ENCODE measurements at places on chromosomes 16 and 17.

- no peak for DNase-seq
These were observed 20.0 kb downstream of the CHAD start for GRCh38 chr17:50448643-50449042.

- no peak for DNase-seq
These were observed 12.2 kb downstream of the ADGRG1 start for GRCh38 chr16:57640612-57641011.

DNA sequence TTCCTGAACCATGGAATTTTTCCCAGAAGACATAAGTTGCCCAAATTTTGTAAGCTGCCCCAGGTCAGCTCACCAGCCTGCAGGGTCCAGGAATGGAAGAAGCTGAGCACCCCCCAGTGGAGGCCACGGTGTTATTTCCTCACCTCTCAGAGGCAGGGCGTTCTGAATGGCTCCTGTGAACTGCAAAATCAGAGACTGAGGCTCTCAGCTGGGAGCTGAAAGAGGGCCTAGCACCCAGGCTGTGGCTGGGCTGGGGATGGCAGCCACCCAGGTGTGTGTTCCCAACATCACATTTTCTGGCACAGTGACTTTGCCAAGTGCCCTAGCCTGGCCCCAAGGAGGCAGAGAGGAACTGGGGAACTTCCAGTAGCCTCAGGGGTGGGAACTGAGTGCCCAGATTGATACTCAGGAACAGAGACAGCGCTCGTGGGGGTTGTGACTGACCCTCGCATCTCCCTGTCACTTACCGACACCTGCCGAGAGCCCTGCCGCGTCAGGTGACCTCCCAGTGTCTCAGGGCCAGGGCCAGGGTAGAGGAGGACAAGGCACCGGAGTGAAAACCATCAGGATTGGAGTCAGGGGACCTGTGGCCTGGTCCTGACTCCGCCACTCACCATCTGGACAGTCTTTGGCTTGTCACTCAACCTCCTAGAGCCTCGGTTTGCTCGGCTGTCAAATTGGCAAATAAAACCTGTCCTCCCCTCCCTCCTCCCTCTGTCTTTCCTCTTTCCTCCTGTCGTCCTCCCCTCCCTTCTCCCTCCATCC is 11.3 kb downstream of the CACNG4 start:
- DNase-seq, result peak; percentile 9

DNA sequence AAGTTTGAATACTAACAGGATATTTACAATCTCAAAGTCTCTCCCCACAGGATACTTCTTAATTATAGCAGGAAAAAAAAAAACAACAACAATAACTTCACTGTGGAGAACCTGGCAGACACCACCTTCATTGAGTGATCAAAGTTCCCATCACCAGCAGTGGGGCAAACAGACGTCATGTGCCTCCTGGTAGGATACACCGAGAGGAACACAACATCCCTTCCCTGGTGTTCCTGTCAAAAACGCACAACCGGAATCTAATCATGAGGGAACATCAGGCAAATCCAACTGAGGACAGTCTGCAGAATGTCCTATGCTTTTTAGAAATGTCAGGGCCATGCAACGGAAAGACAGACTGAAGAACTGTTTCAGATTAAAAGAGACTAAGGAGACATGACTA is 80.0 kb downstream of the ZFHX3 start:
- no peak for DNase-seq

DNA sequence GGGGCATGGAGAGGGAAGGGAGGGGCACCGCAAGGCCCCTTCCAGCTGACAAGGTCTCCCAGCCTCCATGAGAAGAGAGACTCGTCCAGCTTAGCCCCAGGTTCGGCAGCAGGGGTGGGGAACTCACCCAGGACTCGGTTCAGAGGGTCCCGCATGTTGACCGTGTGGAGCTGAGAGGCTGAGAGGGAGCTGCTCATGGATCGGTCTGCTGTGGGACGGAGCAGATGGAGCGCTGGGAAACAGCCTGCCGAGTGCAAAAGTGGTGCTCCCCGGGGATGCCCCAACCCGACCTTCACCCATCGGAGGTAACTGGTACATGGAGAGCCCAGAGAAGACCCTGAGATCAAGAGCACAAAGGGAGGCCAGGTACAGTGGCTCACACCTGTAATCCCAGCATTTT is 4.9 kb downstream of the CSF3 start:
- no peak for DNase-seq

DNA sequence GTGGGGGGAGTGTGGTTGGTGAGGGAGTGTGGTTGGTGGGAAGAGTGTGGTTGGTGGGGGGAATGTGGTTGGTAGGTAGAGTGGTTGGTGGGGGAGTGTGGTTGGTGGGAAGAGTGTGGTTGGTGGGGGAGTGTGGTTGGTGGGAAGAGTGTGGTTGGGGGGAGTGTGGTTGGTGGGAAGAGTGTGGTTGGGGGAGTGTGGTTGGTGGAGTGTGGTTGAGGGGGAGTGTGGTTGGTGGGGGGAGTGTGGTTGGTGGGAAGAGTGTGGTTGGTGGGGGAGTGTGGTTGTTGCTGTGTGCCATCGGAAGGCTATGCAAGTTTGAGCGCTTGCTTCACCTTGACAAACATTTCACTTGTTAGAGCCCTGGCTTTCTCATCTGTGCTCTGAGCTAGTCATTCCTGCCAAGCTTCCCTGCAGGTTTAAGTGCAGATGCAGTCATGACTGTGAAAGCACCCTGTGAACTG is 20.1 kb downstream of the MINK1 start:
- DNase-seq, result peak; percentile 64

DNA sequence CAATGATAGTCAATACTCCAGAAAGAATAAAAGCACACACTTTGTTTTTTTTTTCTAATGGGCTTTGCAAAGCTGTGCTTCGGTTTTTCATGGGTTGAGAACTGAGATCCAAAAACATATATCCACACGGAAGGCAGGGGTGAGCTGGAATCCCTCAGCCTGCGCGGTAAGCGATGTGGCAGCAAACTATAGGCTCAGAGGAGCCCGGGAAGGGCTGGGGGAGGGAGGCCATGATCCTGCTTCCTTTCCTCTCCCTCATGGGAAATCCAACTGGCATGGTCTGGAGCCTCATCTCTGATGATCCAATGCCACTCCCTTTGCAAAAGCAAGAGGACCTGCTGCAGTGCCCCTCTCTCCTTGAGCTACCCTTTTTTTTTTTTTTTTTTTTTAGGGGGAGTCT is 8.2 kb downstream of the RBFOX3 start:
- DNase-seq, result no peak

GRCh38 chr17:8158267-8159031 is 4.3 kb downstream of the VAMP2 start:
- peak; percentile 87 for DNase-seq

DNA sequence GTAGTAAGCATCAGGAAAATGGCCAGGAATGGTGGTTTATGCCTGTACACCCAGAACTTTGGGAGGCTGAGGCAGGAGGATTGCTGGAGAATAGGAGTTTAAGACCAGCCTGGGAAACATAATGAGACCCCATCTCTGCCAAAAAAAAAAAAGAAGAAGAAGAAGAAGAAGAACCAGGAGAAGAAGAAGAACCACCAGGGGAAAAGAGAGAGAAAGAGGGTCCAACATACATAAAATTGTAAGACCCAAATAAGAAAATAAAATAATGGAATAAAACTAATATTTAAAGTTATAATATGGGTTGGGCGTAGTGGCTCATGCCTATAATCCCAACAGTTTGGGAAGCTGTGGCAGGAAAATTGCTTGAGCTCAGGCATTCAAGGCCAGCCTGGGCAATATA is 408.4 kb downstream of the ZFHX3 start:
- peak; percentile 46 for DNase-seq

DNA sequence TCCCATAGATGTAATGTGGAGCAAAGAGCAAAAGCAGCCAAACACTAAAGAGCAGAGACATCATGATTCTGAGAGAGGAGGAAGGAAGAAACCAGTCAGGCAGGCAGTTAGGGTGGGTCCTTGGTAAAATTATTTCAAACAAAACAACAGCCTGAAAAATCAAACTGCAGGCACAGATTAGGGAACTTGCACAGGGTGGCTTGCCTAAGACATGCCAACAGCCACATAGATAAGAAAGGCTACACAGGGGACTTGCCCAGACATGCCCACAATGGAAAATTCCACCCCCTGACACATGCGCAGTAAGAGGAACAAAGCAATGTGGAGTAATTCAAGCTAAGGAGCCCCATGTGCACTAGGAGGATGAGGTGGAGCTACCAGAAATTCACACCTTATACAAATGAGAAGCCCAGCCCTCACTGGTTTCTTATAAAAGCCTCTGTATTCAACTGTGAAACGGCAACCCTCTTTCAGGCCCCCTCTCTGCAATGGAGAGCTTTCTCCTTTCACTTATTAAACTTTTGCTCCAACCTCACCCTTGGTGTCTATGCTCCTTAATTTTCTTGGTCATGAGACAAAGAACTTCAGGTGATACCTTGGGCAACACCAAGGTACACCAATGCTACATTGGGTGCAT is 7.3 kb upstream of the GAS7 start:
- peak; percentile 83 for DNase-seq

DNA sequence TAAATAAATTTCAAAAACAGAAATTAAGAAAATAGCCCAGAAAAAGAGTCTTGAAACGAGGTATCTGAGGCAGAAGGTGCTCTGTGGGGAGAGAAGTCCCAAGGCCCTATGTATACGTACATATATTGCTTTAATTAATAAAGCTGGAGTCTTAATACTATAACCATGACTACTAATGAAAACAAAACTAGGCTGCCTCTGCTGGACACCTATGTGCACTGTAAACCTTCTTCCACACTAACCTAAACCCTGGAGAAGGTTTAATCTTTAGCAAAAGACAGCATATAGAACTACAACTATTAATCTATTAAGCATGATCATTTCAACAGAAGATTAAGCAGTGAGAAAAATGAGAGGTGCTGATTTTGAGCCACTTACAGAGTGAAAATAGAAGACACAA is 153.9 kb upstream of the C17orf78 start:
- DNase-seq, result no peak

GRCh38 chr17:6495450-6496115 is 51.3 kb downstream of the PIMREG start:
- no peak for DNase-seq

DNA sequence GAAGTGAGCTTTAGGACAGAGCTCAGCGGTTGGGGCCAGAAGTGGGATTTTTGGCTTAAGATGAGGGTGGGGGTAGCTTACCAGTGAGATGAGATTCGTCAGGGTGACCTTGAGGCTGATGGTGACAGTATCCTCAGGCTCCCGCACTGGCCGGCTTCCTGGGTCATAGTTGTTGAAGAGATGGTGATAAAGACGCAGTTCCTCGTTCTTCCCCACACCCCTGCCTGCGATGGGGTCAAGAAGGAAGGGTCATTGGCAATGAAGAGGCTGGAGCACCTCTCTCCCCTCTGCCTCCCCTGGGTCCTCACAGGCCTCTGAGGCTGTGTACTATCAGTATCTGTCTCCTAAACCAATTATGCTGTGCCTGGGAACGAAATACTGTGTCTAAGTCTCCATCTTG is 358 bp downstream of the CHRNE start:
- no peak for DNase-seq

DNA sequence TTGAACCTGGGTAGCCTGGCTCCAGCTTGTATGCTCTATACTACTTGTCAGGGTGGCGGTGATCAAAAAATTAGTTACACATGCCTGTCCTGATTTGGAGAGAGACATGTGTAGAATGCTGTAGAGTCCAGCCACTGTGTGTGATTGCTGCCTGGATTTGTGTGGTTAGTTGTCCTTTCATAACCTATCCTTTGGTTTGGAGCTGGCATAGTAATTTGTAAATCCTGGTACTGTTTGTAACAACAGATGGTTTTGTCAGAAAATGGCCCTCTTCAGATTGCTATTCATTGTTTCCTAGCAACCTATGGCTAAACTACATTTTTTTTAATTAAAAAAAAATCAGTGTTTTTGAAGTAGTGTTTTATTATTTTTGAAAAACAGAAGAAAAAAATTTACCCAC is 30.5 kb downstream of the ETV4 start:
- peak; percentile 32 for DNase-seq

GRCh38 chr16:72083778-72084404 is 9.5 kb downstream of the TXNL4B start:
- DNase-seq, result no peak

DNA sequence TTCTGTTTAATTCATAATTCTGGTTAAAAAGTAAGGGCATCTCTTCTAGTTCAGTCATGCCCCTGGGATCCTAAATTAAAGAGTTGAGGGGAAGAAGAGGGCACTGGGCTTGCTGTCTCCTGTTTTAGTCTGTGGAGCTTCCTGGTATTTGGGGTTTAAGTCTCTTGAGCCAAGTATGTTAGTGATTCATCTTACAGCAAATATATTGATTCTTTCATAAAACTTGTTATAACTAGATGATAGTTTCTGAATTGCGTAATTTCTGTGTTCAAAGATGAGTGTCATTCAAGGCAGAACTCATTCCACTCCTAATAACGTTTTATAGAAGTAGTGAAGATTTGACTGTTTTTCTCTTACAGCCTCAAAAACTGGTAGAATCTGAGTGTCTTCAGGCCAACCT is 1.7 kb downstream of the TXNDC17 start:
- no peak for DNase-seq
